ENCODE measurements at places on chromosomes 1 and 21. TPM values are rescaled to one million over a fixed set of nuclear protein-coding genes. Genes with fewer than 3 reads are reported as not detected.

The KRTAP19-3 gene
- total RNA-seq = not detected

The NMNAT2 gene
- not detected for total RNA-seq

The SLAMF6 gene
- total RNA-seq = 40.9 TPM

The TNFRSF25 gene
- total RNA-seq = 97.4 TPM

The KLHDC7A gene
- not detected for total RNA-seq

The RPE65 gene
- not detected for total RNA-seq

DNA sequence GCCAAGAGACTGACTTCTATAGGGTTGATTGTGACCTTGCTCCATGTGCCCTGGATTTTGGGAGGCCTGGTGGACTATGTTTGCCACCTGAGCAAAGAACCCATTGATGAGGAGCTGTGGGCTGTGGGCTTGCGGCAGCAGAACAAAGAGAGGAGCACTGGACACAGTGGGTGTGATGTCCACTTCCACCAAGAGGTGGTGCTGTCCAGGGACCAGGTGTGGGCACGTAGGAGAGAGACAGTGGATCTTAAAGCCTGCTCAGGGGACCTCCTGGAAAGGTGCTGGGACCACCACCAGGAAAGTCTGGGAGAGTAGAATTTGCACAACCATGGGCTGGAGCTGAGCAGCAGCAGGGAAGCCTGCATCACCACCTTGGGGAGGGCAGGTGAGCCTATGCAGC, 106.7 kb upstream of the ETS2 start:
- no peaks in the 10 kb centered on the region for H3K4me1 ChIP-seq
- no peaks in the 10 kb centered on the region for H3K36me3 ChIP-seq
- no peak overlapping the region for H3K27ac ChIP-seq
- H3K27me3 ChIP-seq = peaks cover 13% of the 10 kb centered on the region

DNA sequence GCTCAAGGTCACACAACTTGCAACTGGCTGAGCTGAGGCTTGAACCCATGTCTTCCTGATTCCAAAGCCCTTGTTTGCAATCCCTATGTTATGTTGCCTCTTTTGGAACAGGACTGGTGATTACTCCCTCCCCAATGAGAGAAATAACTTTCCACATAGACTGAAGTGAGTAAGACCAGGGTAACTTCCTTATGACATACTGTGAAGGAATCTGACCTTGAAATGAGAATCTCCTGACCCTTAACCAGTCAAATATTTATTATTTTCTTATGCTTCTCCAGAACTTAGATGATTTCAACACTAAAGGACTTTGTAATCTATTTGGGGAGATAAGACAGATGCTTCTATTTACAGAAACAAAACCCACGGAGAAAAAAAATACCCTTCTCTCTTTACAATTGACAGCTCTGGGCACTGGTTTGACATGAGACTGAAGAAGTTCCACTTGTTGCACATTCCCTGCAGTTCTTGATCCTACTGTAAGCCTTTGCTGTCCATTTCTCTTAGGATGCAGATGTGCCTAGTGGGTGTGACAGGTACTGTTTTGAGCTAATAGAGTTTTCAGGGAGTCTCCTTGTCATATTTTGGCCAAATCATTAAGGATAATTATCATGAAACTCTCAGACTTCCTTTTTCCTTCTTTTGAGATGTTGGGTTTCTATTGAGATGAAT, 3.9 kb upstream of the RPTN start:
- no peaks in the 10 kb centered on the region for H3K36me3 ChIP-seq
- no peak for DNase-seq
- no peak overlapping the region for H3K4me3 ChIP-seq
- no peak overlapping the region for H3K27ac ChIP-seq
- peaks cover 2% of the 10 kb centered on the region for H3K27me3 ChIP-seq

GRCh38 chr1:241423541-241424479, 66.8 kb upstream of the RGS7 start:
- H3K27me3 ChIP-seq = peaks cover 38% of the 10 kb centered on the region
- peaks cover 2% of the 10 kb centered on the region for H3K4me1 ChIP-seq
- H3K27ac ChIP-seq = no peak overlapping the region
- peak; percentile 25 for DNase-seq

GRCh38 chr1:15207031-15207828, 39.8 kb upstream of the FHAD1 start:
- H3K36me3 ChIP-seq = no peaks in the 10 kb centered on the region
- H3K4me1 ChIP-seq = no peaks in the 10 kb centered on the region
- H3K27ac ChIP-seq = no peak overlapping the region
- H3K4me3 ChIP-seq = no peak overlapping the region
- H3K27me3 ChIP-seq = no peaks in the 10 kb centered on the region

DNA sequence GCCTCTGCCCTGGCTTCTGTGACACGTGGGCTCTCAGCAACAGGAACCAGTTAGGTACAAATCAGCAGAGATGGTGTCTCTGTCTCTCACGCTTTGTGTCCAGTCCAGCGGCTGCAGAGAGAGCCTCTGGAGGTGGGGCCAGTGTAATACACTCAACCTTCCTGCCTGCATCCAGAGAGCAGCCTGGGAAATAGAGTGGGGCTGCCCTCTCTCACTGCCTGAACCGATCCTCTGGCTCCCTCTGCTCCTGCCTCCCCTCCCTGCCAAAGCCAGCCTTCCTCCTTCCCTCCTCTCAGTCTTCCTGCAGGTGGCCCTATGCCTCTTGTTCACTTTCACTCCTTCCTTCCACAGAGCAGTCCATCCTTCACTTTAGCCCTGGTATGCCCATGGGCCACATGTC, at the start of gene ZNF648:
Gene ZNF648, minus strand, starts transcription at position 119 of the 400 bp plus-strand sequence. CDS start 3,702 bp downstream, outside the sequence.
- H3K4me1 ChIP-seq = peaks cover under 1% of the 10 kb centered on the region
- DNase-seq = no peak
- no peaks in the 10 kb centered on the region for H3K36me3 ChIP-seq
- no peak within 1 kb of the TSS for H3K27ac ChIP-seq
- no peak within 1 kb of the TSS for H3K4me3 ChIP-seq
- H3K27me3 ChIP-seq = peaks cover 40% of the 10 kb centered on the region

DNA sequence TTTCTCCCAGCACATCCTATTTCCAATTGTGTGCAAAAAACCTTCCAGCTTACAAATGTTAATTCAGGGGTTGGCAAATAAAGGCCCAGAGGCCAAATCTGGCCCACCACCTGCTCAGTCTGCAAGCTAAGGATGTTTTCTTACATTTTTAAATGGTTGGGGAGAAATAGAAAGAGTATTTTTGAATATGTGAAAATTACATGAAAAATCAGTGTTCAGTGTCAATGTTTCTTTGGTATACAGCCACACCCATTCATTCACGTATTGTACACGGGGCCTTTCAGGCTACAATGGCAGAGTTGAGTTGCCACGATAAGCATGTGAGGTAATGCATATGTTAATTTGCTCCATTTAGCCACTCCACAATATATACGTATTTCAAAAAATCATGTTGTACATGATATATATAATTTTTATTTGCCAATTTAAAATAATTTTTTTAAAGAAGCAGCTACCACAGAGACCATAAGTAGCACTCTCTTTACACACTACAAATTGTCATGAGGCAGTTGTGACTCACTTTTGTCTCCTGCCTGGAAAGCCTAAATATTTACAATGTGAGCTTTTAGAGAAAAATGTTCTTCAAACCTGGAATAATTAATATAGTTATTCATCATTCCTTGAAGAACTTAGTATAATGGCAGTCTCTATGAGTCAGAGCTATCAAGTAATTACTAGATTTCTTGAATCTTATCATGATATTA, 189.6 kb downstream of the SMYD3 start:
- H3K4me3 ChIP-seq = no peak overlapping the region
- no peak for DNase-seq
- H3K36me3 ChIP-seq = peaks cover 2% of the 10 kb centered on the region
- no peak overlapping the region for H3K27ac ChIP-seq
- H3K4me1 ChIP-seq = no peaks in the 10 kb centered on the region

- H3K36me3 ChIP-seq = no peaks in the 10 kb centered on the region
- H3K4me1 ChIP-seq = no peaks in the 10 kb centered on the region
- H3K27ac ChIP-seq = no peak overlapping the region
- H3K27me3 ChIP-seq = no peaks in the 10 kb centered on the region
These were observed 158.4 kb downstream of the DUSP10 start for GRCh38 chr1:221583465-221583864.

- H3K4me3 ChIP-seq = no peak overlapping the region
- DNase-seq = no peak
- H3K4me1 ChIP-seq = peaks cover 3% of the 10 kb centered on the region
- H3K36me3 ChIP-seq = no peaks in the 10 kb centered on the region
These were observed 44.5 kb upstream of the VAMP3 start for GRCh38 chr1:7726623-7727022.

- H3K36me3 ChIP-seq = no peaks in the 10 kb centered on the region
- DNase-seq = no peak
- peaks cover 25% of the 10 kb centered on the region for H3K4me1 ChIP-seq
These were observed 3.5 kb upstream of the IGSF8 start for GRCh38 chr1:160101717-160102522.

GRCh38 chr1:201888282-201889089, at the start of gene SHISA4:
TSS of gene SHISA4 (plus strand) at chr1:201888898. CDS start at chr1:201888995, 97 bp downstream.
- H3K27ac ChIP-seq = no peak within 1 kb of the TSS
- peaks cover 41% of the 10 kb centered on the region for H3K27me3 ChIP-seq
- H3K4me3 ChIP-seq = peak within 1 kb of the TSS; percentile 16
- peak; percentile 23 for DNase-seq

- DNase-seq = peak; percentile 79
- H3K36me3 ChIP-seq = peaks cover 2% of the 10 kb centered on the region
- no peak overlapping the region for H3K4me3 ChIP-seq
- H3K27ac ChIP-seq = peak overlapping the region; percentile 95
- no peaks in the 10 kb centered on the region for H3K27me3 ChIP-seq
- peaks cover 21% of the 10 kb centered on the region for H3K4me1 ChIP-seq
These were observed 553 bp downstream of the CMPK1 start for GRCh38 chr1:47333922-47334764.

DNA sequence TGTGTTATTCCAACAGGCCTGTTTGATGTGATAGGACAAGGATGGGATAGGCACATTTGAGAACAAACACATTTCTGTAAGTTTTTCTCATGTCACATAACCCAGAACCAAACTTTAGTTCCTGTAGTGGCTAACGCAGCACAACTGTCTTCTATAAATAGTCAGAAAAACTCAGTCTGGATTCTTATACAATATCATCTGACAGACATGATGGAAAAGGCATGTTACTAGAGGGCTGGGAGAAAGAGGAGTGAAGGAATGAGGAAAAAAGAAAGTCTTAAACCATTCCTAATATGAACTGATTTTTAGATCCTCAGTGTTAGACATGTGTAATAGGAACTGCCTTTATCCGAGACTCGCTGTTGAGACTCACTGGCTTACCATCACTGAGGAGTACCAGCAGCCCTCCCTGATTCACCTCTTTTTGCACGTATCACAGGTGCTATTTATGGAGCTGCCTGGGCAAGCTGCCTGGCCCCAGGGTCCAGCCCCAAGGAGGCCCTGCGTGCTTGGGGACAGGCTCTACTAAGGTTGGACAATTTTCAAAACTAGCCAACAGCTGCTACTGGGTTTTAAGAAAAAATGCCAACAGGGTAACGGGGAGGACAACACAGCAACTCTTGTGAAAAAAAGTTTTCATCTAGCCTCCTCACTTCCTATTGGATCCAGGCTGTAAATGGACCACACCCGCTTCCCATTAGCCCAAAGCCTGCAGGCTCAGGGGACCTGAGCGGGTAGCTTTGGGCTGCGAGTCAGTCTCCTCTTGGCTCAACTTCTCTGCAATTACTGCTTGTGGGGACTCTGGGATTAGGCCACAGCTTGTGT, 30.7 kb upstream of the SERBP1 start:
- H3K36me3 ChIP-seq = no peaks in the 10 kb centered on the region
- H3K4me3 ChIP-seq = no peak overlapping the region
- no peaks in the 10 kb centered on the region for H3K27me3 ChIP-seq
- H3K4me1 ChIP-seq = no peaks in the 10 kb centered on the region
- DNase-seq = no peak

DNA sequence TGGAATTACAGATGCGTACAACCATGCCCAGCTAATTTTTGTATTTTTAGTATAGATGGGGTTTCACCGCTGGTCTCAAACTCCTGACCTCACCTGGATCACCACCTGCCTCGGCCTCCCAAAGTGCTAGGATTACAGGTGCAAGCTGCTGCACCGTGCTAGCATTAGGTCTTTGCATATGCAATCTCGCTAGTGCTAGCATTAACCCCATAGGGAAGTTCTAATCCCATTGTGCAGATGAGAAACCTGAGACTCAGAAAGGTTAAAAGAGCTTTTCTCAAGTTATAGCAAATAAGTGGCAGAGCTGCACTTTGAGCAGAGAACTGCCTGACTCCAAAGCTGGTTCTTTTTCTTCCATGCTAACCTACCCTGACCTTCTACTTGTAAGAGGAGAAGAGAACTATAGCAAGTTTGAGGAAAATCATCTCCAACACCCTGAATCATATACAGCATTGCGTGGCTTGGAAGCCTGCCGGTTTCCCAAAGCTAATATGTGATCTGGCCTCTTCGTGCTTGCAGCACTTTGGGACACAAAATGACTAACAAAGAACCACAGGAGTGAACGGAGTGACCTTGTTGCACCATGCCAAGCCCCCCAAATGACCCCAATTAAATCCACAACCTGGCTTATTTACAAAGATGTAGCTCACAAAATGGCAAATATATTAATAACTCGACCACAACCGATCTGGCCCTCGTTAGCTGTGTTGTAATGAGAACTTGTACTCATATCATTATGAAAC, 185.1 kb downstream of the TM2D1 start:
- H3K4me1 ChIP-seq = peaks cover under 1% of the 10 kb centered on the region
- no peaks in the 10 kb centered on the region for H3K36me3 ChIP-seq
- H3K4me3 ChIP-seq = no peak overlapping the region
- peaks cover 4% of the 10 kb centered on the region for H3K27me3 ChIP-seq
- no peak overlapping the region for H3K27ac ChIP-seq
- no peak for DNase-seq

- H3K27me3 ChIP-seq = no peaks in the 10 kb centered on the region
- DNase-seq = no peak
- H3K27ac ChIP-seq = no peak overlapping the region
- H3K4me3 ChIP-seq = no peak overlapping the region
These were observed 37.8 kb upstream of the DOCK7 start for GRCh38 chr1:62726011-62726442.

- H3K4me3 ChIP-seq = no peak overlapping the region
- H3K36me3 ChIP-seq = no peaks in the 10 kb centered on the region
- no peaks in the 10 kb centered on the region for H3K4me1 ChIP-seq
- no peak overlapping the region for H3K27ac ChIP-seq
These were observed 94.9 kb downstream of the MAB21L3 start for GRCh38 chr1:116205941-116206679.

GRCh38 chr1:92511541-92511940, 24.8 kb upstream of the GFI1 start:
- no peaks in the 10 kb centered on the region for H3K27me3 ChIP-seq
- peaks cover 15% of the 10 kb centered on the region for H3K4me1 ChIP-seq
- no peak overlapping the region for H3K4me3 ChIP-seq
- no peak for DNase-seq
- no peak overlapping the region for H3K27ac ChIP-seq

Data from activated CD4-positive, alpha-beta memory T cell treated with anti-CD3 and anti-CD28 coated beads for 36 hours (primary cell).